ENCODE measurements at places on chromosomes 2 and 18.
A peak's percentile ranks its signal among the peaks of the same experiment; 100 is the strongest.

GRCh38 chr2:203683421-203683820 is 23.0 kb upstream of the CD28 start:
- no peak for DNase-seq

- DNase-seq, result no peak
Observed at GRCh38 chr2:190831941-190832340, 48.7 kb upstream of the GLS start.

DNA sequence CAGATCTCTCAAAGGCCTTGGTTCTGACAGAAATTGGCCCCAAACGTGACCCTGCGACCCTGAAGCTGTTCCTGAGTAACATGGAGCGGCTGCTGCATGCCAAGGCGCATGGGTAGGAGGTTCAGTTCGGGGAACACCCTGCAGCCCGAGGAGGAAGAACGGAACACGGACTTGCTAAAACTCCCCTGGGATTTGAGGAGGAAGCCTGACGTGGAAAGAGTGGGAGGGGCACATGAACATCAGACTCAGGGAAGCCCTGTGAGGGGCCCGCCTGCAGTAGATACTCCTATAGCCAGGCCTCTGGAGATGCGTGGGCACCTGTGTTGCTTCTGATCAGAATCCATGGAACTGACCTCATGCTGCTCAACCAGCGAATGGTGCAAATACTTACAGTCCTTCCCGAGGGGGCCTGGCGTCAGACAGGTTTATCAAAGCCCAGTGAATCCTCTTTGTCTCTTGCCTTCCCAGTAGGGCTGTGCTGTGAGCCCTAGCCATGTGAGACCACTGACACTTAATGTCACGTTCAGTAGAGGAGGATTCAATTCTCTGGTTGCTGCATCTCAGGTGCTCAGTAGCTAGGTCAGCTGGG is 46.8 kb downstream of the IMPA2 start:
- DNase-seq, result no peak

GRCh38 chr2:75224636-75225094 is 25.3 kb upstream of the TACR1 start:
- no peak for DNase-seq

DNA sequence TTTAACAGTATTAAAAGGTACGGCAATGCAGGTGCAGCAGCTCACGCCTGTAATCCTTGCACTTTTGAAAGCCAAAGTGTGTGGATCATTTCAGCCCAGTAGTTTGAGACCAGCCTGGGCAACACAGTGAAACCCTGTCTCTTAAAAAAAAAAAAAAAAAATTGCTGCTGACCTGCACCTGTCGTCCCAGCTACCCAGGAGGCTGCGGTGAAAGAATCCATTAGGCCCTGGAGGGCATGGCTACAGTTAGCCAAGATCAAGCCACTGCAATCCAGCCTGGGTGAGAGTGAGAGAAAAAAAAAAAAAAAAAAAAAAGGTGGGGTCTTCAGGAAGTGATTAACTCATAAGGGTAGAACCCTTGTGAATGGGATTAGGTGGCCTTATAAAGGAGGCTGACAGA is 12.8 kb downstream of the CUL3 start:
- DNase-seq, result no peak

GRCh38 chr2:158714420-158714819 is 80.7 kb upstream of the DAPL1 start:
- no peak for DNase-seq

- no peak for DNase-seq
Observed at GRCh38 chr2:70718736-70719135, 49.3 kb downstream of the ADD2 start.

- no peak for DNase-seq
Observed at GRCh38 chr2:231513746-231514224, 16.5 kb downstream of the NMUR1 start.

DNA sequence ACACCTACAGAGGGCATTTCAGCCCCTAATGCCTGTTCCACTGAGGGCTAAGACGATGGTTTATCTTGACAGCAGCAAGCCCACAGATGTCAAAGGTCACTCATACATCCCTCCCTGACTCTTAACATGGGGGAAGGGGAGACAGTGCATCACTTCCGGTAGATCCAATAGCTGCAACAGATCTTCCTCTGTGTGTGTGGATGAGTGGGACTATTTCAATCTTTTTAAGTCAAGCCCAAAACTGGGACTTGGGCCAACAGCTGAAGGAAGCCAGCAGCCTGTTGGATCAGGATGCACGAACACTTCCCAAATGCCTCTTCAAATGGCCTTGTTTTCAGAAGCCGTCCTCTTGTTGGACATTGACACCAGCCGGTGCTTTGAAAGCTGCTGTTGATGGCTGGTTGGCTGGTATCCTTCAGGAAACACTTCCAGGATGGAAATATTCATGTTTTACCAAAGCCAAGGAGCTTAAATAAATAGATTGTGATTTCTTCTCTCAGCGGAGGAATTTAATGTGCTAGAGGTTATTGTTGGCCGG is 59.2 kb downstream of the IL1R2 start:
- no peak for DNase-seq

GRCh38 chr18:10930076-10930475 is 219.3 kb downstream of the PIEZO2 start:
- no peak for DNase-seq

GRCh38 chr2:136243638-136244535 is 125.9 kb upstream of the CXCR4 start:
- DNase-seq, result no peak

DNA sequence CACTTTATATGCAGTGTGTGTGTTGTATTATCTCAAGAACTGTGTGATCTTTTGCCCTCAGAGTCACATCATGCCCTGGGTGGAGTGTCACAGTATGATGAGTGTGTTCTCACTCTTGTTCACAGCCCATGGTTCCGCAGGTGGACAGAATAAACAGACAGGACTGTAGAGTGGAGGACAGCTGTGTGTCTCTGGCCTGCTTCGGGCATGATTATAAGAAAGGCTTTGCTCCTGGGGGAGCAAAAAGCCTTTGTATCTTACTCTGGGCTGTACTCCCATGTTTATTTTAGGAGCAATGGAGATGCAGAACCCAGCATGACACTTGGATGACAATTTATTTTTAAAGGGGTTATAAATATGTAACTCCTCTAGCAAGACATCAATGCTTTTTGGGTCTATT is 371.7 kb upstream of the MEX3C start:
- no peak for DNase-seq

GRCh38 chr2:237629739-237630138 is 2.4 kb downstream of the LRRFIP1 start:
- no peak for DNase-seq

DNA sequence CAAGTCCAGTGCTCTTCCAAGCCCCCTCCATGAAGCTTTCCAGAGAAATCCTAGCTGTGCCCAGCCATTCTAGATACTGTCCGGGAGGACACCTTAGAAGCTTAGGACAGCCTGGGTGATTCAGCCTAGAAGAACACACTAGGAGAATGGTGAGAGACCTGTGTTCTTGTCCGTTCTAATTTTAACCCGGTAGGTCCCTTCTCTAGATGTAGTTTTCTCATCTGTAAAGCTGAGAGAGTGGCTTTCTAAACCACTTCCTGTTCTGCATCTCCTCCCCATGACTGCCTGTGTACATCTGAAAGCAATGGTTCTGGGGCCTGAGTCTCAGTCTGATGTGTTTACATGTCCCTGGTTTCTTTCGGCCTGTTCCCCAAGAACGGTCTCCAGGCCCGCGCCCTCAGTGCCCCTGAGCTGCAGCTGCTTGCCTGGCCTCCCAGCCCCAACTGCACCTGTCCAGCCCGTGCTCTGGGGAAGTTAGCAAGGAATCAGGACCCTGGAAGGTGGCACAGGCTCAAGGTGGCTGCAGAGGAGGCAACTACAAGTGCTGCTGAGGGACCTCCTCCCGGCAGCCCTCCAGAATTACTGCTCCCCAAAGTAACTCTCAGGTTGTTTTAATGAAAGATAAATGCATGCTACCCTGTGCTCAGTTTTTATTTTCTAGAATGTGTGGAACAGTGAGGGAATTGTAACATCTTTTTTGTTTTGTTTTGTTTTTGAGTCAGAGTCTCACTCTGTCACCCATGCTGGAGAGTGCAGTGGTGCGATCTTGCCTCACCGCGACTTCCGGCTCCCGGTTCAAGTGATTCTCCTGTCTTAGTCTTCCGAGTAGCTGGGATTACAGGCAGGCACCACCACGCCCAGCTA is 105.9 kb downstream of the LBH start:
- peak; percentile 31 for DNase-seq

- no peak for DNase-seq
Observed at GRCh38 chr2:88281302-88282217, 111.4 kb downstream of the THNSL2 start.

DNA sequence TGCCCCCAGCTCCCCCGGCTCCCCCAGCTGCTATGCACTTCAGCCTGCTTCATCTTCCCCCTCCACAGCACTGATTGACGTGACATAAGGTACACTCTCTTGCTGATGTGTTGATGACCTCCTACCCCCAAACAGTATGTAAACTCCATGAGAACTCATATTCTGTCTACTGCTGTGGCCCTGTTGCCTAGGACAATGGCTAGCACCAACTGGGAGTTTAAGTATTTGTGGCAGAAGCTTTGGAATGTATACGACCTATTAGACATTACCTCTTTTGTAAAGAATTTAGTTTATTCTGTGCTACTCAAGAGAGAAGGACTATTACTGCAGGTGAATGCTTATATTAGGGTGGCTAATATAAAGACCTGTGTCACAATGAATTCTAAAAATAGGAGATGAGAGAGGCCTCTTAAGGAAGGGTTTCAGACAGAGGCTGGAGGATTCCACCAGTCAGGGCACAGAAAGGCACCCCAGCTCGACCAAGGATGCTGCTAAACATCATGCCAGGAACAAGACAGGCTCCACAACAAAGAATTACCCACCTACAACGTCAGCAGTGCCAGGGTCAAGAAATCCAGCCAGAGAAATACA is 60.6 kb downstream of the CABYR start:
- DNase-seq, result no peak

DNA sequence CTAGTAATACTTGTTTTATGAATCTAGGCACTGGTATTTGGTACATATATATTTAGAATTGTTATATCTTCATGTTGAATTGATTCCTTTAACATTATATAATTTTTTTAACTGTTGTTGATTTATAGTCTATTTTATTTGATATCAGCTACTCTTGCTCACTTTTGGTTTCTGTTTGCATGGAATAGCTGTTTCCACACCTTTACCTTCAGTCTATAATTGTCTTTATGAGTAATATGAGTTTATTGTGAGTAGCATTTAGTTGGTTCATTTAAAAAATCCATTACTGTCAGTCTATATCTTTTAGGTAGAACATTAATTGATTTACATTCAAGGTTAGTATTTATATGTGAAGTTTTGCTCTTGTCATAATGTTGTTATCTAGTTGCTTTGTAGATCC is 58.6 kb downstream of the SMCHD1 start:
- no peak for DNase-seq

All from activated naive CD4-positive, alpha-beta T cell (primary cell).